Activated CD8-positive, alpha-beta memory T cell treated with anti-CD3 and anti-CD28 coated beads for 24 hours (primary cell): ENCODE measurements at places on chromosomes 5 and 9.

GRCh38 chr9:3648722-3649246 is 123.0 kb upstream of the RFX3 start:
- DNase-seq, result no peak

- no peak for DNase-seq
These were observed 71.4 kb downstream of the DCP2 start for GRCh38 chr5:113047733-113048652.

GRCh38 chr9:15909297-15909696 is 356.5 kb downstream of the CCDC171 start:
- DNase-seq, result no peak

DNA sequence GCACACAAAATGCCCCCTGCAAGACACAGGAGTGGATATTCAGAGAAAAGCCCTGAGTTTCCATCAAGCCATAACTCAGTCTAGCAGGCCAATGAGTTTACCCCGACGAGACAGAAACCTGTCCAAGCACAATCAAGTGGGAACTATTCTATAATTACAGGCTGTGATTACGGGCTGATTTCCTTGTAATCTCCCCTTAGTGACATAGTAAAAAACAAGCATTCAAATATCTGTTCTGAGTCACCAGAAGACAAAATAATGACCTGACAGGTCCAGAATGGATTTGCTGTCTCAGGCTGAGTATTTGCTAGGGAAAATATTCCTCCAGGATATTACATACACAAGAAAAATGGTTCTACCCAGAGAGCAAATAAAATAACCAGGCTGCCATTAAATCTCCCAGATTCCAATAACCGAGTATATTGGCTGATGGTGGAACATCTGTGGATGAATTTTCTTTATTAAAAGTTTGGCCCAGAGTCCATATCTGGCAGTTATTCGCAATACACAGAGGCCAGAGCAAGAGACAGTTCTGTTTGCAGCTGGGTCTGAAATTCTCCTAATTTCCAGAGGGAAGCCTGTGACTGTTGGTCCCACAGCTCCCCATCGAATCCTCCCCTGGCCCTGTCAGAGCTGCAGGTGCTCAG is 35.8 kb downstream of the OLFM1 start:
- no peak for DNase-seq

GRCh38 chr9:89864257-89864656 is 259.4 kb downstream of the GADD45G start:
- no peak for DNase-seq

DNA sequence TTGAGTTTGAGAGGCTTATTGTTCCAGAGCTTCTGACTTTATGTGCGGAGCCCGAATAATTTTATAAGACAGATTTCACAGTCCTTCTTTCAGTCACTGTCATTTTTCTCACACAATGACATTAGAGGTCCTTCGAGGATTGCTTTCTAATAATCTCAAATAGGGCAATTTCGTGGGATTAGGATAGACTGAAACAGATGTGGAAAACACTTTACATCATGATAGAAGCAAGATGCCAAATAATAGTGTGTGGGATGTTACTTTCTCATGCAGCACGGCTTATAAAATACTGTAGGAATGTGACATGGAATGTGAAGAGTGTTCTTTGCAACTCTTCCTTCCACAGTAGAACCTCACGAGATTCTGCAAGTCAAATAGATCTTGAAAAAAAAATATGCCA is 451.3 kb downstream of the SEMA5A start:
- no peak for DNase-seq

DNA sequence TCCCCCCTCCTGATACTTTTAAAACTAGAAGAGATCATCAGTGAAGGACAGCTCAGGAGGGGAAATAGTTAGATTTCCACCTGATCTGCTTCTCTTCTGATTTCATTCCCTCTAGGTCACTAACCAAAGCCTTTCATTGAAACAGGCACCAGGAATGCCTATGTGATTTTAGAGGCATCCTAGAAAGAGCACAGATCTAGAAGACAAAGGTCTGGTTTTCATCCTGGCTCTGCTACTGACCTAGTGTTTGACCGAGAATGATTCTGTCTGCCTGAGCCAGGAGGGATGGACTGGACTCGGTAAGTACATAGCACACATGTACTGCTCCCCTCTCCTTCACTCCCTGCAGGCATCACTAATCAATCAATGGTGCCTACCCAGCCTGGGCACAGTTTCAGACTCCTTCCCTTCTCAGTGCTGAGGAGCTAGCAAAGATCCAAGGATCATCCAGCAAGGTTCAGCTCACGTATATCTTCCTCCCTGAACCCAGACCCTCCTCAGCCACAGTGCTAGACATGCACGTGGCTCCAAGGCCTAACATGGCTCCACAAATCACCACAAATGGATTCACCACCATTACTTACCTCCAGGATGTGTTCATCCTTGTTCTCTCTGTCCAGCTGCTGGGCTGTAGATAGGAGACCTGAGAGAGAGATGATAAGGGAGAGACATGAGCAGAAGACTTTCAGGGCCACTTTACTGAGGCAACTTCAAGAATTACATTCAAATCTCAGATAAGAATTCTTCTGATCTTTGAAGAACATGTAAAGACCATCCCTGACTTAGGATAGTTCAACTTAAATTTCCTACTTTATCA is 35.2 kb downstream of the FAT2 start:
- no peak for DNase-seq
